RWPE1 (cell line): ENCODE measurements at places on chromosomes 4 and X.

DNA sequence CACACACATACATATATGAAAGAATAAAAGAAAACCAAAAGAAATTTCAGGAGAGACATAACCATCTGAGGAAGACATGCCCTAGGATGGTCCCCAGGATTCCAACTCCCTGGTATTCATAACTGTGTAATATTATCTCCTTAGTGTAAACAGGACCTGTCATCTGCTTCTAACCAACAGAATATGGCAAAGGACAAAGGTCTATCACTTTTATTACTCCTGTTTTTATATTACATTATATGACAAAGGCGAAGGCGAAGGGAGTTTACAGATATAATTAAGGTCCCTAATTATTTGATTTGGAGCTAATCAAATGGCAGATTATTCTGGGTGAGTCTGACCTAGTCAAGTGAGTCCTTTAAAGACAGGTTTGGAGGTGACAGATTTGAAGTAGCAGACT, 155.1 kb downstream of the MID1 start:
- no peak for DNase-seq

- DNase-seq, result no peak
These were observed 113.5 kb upstream of the HSD17B10 start for GRCh38 chrX:53547668-53548067.

DNA sequence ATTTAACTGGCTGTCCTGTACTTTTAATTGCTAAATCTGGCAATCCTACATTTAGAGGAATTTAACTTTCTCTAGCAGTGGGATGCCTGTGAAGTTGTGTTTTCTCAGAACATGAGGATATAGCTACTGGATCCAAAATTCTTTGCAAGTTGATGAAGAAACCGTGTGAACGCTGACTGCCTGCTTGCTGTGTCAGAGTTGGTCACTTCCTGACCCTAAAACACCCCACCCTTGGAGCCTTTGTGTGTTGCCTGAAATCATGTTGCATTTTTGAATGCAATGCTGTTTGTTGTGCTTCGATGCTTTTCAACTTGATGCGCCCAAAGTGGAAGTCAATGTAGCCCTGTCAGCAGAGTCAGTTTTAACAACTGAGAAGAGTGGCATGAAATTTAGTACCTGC, 211.2 kb downstream of the ANK2 start:
- DNase-seq, result no peak

- no peak for DNase-seq
These were observed 90.2 kb downstream of the TET2 start for GRCh38 chr4:105236916-105237311.

DNA sequence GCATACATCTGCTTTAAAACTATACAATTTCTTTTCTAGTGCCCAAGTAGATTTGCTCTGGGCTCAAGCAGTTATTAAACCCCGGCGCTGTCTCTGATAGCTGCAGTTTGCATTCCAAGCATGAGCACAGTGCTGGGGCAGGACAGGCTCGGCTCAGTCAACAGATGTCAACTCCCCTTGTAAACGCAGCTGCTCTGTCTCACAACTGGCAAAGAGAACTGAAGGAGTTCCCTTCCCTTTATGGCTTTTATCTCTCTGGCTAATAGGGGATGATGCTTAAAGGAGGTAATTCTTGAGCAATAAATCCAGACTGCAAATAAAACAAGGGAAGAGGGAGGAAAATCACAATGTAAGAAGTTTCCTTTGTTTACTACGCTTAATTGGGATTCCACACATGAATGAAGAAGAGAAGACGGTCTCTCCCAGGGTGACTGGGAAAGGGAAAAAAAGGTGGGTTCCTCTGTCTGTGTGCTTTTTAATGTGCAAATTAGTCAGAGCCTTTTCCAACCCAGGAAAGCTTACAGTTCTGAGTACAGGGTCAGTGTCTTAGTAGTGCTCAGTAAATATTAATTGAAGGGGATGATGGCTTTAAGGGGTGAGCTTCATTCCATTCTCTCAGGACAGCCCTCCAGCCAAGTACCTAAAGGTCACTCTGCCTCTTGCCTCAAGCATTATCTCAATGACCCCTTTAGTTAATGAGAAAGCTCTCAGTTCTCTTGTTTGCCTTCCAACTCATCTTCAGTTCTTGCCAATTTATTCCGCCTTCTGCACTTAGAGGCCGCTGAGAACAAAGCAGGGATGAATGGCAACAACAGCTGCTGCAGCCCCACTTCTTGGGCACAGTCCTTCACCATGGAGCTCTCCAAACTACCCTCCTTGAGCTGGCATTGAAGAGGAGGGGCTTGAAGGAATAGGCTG, 155.7 kb upstream of the JADE1 start:
- no peak for DNase-seq

DNA sequence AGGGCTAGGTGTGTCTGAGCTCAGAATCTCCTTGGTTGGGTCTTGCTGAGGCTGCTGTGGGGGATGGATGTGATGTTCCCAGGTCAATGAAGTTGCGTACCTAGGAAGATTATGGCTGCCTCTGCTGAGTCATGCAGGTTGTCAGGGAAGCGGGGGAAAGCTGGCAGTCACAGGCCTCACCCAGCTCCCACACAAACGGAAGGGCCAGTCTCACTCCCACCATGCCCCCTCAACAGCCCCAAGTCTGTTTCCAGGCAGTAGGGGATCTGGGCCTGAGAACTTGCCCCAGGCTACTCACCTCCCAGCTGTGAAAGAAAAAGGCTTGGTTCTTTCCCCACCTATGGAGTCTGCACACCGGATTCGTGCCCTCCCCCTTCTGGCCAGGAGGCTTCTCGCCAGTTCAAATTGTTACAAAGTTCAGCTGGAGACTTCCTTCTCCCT, 72.9 kb downstream of the WDR44 start:
- no peak for DNase-seq

- DNase-seq, result peak; percentile 1
These were observed 681.4 kb downstream of the GABRG1 start for GRCh38 chr4:45442466-45442865.

GRCh38 chr4:127780598-127780997, 1.5 kb upstream of the HSPA4L start:
- no peak for DNase-seq

DNA sequence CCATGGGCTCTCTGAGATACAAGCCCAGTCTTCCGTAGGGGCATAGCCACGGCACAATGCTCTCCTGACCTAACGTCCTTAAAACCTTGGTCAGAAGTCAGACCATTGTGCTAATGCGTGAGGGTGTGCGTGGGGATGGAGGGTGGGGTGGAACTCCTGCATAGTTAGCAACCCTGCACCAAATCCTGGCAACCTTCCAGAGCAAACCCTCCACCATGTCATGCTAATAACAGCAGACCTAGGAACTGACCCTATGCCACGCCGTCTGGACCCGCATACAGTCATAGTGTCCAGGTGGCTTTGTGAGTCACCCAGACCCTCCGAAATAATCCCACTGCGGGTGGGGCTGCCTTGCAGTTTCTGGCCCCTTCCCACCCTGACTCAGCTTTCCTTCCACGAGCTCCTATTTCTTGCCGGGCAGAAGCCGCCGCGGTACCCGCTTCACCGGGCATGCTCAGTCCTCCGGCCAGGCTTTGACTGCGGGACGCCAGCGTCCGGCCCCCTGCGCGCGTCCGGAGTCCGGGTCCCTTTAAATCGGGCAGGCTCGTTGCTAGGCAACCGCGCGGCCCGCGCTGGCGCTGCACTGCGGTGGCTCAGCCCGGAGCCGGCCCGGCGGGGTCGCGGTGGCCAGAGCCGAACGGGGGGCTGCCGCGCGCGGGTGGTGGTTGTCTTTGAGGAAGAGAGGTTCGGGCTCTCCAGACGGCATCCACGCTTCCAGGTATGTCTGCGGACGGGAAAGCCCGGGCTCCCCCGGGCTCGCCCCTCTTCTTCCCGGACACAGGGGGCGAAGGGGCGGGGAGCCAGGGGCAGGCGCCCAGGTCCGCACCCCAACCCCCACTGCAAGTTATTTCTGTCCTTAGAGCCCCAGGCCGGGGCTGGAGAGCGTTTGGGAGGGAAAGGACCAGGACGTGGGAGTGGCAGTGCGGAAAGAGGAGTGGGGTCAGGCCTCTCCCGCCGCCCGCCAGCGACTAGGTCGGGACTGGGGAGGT, at the start of gene CCDC160:
Gene CCDC160, plus strand, starts transcription at position 557 of the 989 bp plus-strand sequence. CDS start 7,619 bp downstream, outside the sequence.
- peak; percentile 4 for DNase-seq

GRCh38 chrX:153948002-153948466, 3.6 kb upstream of the RENBP start:
- no peak for DNase-seq

- DNase-seq, result no peak
These were observed 32.3 kb downstream of the USP53 start for GRCh38 chr4:119244832-119245231.

GRCh38 chr4:33954759-33955158, 2289.6 kb downstream of the ARAP2 start:
- no peak for DNase-seq

DNA sequence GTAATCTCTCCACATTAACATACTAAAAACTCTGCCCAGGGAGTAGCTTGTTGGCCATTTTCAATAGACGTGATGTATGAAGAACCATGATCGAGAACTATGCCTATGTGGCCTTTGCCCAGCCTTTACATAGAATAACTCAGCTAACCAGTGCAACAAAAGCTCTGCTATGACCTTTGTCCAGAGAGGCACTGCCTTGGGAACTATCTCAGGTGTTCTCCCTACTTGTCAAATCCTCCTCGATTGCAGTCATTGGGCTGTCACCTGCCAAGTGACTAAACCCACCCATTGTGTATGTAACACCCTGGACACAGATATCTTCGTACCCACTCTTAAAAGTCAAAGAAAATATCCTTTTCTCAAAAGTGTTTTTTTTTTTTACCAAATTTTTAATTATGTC, 610.3 kb upstream of the GALNTL6 start:
- DNase-seq, result no peak

DNA sequence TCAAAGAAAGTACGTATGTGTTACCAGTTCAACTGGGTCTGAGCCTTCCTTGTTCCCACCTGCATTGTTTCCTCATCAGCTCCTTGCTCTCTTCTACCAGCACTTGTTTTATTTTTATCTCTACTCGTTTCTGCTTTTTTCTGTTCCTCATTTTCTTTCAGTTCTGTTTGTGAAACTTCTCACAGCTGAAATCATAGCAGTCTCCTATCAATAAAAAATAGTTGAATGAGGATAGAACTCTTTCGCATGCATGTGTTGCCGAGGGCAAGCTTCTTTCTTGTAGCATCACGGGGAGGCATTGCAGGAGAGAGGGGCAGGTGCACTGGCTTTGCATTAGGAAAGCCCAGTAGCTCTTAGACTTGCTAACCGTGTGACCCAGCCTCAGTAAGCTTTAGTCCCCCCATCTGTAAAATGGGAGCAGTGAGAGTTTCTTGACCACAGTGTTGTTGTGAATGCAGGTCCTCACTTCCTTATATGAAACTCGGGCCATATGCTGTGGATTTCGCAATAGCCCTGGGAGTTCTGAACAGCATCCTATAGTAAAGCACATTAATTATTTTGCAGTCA, 24.7 kb downstream of the OFD1 start:
- DNase-seq, result no peak

DNA sequence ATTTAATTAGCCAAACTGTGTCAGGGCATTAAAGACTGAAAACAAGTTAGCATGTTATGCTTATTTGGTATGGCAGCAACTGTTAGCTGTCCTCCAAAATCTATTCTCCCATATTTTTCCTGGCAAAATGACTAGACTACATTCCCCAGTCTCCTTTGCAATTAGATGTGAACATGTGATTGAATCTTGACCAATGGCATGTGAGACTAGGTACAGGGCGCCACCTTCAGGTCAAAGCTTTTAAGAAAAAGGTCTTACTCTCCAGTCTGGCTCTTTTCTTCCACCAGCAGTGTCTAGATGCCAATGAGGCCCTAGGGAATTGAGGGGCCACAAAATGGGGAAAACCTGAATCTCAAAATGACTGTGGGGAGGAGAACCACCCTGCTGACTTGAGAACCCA, 408.2 kb downstream of the SMARCA1 start:
- DNase-seq, result peak; percentile 3

GRCh38 chr4:98508248-98508647, 150.2 kb downstream of the TSPAN5 start:
- DNase-seq, result no peak

- no peak for DNase-seq
These were observed 14.2 kb downstream of the ATOH1 start for GRCh38 chr4:93842601-93843252.

DNA sequence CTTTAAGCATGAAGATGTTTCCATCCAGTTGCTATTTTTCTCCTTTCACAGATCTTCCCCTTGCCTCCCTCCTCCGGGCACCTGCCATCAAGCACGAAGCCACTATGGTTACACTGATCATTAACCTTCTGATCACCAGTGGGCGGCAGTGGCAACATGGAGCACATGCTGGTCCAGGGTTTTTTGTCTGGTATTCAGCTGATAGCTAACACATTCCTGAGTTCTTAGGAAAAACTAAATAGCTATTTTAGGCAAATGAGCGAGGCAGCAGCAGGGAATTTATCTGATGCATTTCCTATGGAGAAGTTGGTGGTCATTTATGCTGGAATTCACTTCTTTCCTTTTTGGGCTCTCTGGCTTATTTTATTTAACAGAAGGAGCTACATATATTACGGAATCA, 22.9 kb downstream of the SHISA3 start:
- DNase-seq, result no peak

DNA sequence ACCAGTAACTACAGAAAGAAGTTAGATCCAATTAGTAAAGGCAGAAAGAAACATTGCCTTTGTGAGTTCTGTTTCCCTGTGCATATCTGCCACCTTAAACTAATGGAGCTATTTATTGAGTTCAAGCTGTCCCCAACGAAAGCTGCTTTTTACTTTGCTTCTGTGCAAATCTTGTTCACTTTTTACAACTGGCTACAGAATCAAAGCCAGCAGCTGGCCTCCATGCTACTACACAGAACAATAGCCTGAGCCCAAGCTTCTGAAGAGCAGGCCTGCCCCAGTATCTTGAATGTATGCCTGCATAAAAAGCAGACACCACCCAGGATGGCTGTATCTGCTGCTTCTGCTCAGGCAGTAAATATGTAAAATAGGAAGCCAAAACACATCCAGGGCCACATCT, 28.1 kb downstream of the ANK2 start:
- no peak for DNase-seq

DNA sequence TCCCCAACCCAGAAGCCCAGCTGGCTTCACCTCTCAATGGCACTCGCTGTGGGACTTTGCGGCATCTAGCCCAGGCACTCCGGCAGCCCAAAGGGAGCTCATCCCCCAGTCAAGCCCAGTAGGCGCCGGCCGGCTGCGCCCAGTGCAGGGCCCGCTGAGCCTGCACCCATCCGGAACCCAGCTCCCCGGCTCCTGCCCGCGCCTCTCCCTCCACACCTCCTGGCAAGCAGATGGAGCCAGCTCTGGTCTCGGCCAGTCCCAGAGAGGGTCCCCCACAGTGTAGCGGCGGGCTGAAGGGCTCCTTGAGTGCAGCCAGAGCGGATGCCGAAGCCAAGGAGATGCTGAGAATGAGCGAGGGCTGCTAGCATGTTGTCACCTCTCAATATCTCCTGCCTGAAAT, 116.8 kb upstream of the UGT8 start:
- DNase-seq, result no peak

- no peak for DNase-seq
These were observed 942.7 kb upstream of the NDST4 start for GRCh38 chr4:116055857-116056827.

DNA sequence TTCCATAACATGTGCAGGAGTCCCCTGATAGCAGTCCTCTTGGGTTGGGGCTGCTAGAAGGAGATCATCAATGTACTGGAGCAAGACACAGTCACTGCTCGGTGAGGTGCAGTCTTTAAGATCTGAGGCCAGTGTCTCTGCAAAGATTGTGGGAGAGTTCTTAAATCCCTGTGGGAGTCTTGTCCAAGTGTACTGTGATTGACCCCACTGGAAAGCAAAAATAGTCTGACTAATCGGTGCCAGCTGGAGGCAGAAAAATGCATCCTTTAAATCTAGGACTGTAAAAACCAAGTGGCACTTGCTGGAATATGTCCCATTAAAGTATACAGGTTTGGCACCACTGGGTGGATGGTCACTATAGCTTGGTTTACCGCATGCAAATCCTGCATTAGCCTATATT, 31.1 kb downstream of the SULT1E1 start:
- no peak for DNase-seq

- no peak for DNase-seq
These were observed 34.7 kb downstream of the FGF2 start for GRCh38 chr4:122861172-122861943.
